ENCODE measurements at places on chromosomes 3 and 15.

GRCh38 chr3:65627062-65627461 is 411.7 kb downstream of the MAGI1 start:
- DNase-seq = no peak

GRCh38 chr3:173618703-173619102 is 221.2 kb downstream of the NLGN1 start:
- DNase-seq = no peak

GRCh38 chr3:172076212-172076611 is 36.8 kb downstream of the FNDC3B start:
- DNase-seq = no peak

GRCh38 chr15:51025454-51025846 is 69.3 kb downstream of the TNFAIP8L3 start:
- DNase-seq = no peak

DNA sequence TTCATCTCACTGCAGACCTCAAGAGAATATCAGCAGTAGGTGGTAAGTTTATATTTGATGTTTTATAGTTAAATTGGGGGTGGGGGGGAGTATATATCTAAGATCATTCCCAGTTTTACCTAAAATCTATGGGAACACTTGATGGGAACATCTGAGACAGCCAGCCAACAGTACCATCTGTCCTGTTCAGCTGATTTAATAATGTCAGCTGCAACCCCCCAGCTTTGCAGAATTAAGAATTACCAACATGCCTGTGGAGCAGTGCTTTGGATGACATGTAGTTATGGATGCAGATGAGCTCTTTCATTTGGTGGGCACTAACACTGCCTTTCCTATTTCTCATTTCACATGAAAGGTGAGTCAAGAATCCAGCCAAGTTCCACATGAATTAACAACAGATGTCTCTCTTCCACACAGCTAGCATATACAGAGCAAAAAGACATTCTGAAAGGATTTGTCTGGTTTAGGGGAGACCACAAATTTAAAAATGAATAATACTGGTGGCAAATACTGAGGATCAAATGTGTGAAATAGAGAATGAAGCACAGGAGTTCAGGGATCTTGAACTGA is 76.2 kb downstream of the SETD5 start:
- DNase-seq = no peak

Data from stimulated activated CD4-positive, alpha-beta T cell treated with anti-CD3 and anti-CD28 coated beads, Interleukin-4, amount 100 ng/mL, for 24 hours (primary cell).